Ascending aorta (tissue), 2 donors: ENCODE measurements at places on chromosomes 4 and X. TPM values are rescaled to one million over a fixed set of nuclear protein-coding genes. Genes with fewer than 3 reads are reported as not detected.

DNA sequence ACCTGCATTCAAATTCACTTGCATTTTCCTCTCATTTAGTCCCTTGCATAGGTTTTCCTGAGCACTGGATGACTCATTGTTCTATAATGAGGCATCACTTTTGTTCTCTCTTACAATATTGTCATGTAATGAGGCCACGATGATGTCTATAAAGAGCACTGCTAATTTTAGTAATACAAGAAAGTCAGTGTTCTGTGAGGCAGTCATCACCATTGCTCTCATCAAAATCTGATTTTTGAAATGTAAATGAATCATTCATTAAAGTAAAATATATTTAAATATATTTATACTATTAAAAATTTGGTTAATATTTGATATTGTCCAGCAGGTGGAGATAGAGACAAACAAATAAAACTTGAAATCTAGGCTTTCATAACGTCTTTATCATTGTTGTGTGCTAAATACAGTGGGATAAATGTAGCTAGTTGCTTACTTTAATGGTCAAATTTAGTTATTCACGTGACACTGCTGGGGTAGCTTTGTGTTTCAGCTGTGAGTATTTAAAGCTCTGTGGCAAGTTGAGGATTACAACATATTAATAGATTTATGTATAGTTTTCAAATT is 15.4 kb downstream of the HMGB2 start:
- no peak overlapping the region for H3K27ac ChIP-seq
- no peaks in the 10 kb centered on the region for H3K27me3 ChIP-seq

- H3K4me3 ChIP-seq: no peak overlapping the region
- H3K4me1 ChIP-seq: peaks cover 10% of the 10 kb centered on the region
- H3K27me3 ChIP-seq: no peaks in the 10 kb centered on the region
- no peak overlapping the region for H3K27ac ChIP-seq
- no peak for DNase-seq
These were observed 13.5 kb downstream of the HERC3 start for GRCh38 chr4:88605736-88606135.

DNA sequence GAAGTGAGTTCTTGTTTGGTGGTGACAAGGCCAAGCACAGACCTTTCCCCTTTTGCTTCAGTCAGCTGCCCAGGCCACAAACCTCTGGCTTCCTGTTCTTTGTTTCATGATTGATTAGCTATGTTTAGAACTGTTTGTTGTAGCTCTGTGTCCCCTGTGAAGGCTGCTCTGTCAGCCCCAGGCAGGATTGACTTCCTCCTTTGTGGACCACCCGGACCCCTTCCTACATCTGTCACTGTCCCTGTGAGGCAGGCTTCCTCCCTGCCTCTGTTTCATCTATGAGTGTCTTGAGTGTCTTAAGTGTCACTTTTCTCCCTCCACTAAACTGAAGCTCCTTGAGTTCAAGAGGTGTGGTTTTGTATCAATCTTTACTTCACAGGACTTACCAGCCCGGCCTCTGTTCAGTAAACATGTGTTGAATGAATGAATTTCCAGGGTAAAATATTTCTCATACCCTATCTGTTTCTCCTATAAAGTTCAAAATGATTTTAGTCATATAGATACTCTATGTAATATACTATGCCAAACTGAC is 83.5 kb downstream of the ZNF674 start:
- no peaks in the 10 kb centered on the region for H3K4me1 ChIP-seq
- no peaks in the 10 kb centered on the region for H3K27me3 ChIP-seq
- no peak overlapping the region for H3K27ac ChIP-seq
- no peaks in the 10 kb centered on the region for H3K36me3 ChIP-seq
- H3K4me3 ChIP-seq: no peak overlapping the region

- no peak overlapping the region for H3K27ac ChIP-seq
- no peaks in the 10 kb centered on the region for H3K27me3 ChIP-seq
- no peak for DNase-seq
These were observed 34.9 kb downstream of the ELF2 start for GRCh38 chr4:139142087-139142486.

DNA sequence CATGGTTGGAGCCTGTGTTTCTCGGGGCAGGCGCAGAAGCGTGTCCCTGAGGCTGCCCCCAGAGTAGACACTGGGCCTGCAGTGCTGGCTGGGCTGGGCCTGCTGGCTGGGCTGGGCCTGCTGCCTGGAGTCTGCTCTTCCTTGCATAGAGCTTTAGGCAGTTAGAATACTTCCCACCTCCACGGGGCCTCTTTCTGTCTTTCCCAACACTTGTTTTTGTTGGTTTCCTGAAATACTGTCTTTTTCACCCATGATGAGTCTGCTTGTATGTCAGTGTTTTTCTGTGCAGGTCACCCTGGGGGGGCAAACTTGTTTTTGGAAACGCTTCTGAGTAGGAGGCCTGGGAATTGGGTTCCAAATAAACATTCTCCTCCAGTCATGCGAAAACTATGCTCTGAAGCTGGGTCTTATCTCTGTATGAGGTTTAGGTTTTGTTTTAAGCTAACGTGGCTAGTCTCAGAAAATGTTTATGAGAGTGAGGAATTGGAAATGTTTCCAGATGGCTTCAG is 32.2 kb downstream of the TRMT44 start:
- H3K36me3 ChIP-seq: peaks cover 49% of the 10 kb centered on the region
- peaks cover 26% of the 10 kb centered on the region for H3K4me1 ChIP-seq
- no peaks in the 10 kb centered on the region for H3K27me3 ChIP-seq
- no peak overlapping the region for H3K4me3 ChIP-seq
- peak overlapping the region; percentile 77 for H3K27ac ChIP-seq

DNA sequence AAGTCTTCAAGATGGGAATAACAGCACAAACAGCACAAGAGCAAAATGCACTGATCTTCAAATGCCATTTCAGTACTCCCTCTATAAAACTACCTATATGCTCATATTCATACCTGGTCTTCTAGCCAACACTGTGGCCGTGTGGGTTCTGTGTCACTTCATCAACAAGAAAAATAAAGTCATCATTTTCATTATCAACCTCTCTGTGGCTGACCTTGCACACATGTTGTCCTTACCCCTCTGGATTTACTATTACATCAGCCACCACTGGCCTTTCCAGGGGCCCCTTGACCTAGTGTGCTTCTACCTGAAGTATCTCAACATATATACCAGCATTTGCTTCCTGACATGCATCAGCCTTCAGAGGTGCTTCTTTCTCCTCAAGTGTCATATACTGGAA is 59.6 kb upstream of the GPR174 start:
- no peak overlapping the region for H3K4me3 ChIP-seq
- no peak for DNase-seq
- no peaks in the 10 kb centered on the region for H3K4me1 ChIP-seq
- no peaks in the 10 kb centered on the region for H3K27me3 ChIP-seq

DNA sequence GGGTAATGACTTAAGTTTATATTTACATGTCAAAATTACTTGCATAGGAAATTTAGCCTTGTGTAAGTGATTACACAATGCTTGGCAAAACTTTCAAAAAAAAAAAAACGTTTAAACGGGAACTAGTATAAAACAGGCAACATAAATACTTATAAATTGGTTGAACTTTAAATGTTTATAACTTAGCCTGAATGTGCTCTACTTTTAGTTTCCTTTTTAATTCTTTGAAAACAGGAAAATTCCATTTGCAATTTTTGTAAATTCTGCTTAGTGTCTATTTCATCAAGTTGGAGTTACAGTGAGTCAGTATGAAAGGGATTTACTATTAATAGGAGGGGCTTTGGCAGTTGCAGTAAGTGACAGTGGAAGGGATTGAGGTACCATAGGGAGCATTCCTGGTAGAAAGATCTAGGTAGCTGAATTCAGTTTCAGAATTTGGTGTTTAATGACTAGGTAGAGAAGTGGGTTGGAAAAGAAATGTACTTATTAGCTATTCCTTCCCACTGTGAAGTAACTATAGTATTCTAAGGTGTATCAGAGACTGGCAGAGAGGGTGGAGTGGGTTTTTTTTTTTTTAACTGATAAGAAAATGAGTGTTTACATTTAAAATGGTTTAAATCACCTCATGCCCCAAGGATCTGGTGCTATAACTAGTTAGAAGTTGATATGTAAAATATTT is 2.8 kb downstream of the STAG2 start:
- H3K27me3 ChIP-seq: no peaks in the 10 kb centered on the region
- no peak for DNase-seq
- H3K4me3 ChIP-seq: peak overlapping the region; percentile 83
- H3K4me1 ChIP-seq: no peaks in the 10 kb centered on the region

DNA sequence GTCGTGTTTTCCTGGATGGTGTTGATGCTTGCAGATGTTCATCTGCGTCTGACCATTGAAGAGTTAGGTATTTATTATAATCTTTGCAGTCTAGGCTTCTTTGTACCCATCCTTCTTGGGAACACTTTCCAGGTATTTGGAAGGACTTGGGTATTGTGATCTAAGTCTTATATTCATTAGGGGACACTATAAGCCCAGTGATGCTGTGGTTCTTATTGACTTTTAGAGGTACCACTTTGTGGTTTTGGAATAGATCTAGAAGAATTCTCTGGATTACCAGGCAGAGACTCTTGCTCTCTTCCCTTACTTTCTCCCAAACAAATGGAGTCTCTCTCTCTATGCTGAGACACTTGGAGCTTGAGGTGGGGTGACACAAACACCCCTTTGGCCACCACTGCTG is 41.6 kb downstream of the AFM start:
- H3K4me3 ChIP-seq: no peak overlapping the region
- no peak overlapping the region for H3K27ac ChIP-seq
- no peak for DNase-seq
- H3K27me3 ChIP-seq: no peaks in the 10 kb centered on the region

- H3K4me1 ChIP-seq: peaks cover 26% of the 10 kb centered on the region
- no peak overlapping the region for H3K4me3 ChIP-seq
- peak overlapping the region; percentile 25 for H3K27ac ChIP-seq
- peak; percentile 70 for DNase-seq
- no peaks in the 10 kb centered on the region for H3K36me3 ChIP-seq
These were observed 165.0 kb downstream of the AMELX start for GRCh38 chrX:11458170-11458569.

GRCh38 chrX:39969099-39969818 is 128.5 kb downstream of the BCOR start:
- H3K4me1 ChIP-seq: no peaks in the 10 kb centered on the region
- no peak overlapping the region for H3K4me3 ChIP-seq
- no peak overlapping the region for H3K27ac ChIP-seq
- H3K27me3 ChIP-seq: no peaks in the 10 kb centered on the region
- DNase-seq: no peak
- no peaks in the 10 kb centered on the region for H3K36me3 ChIP-seq

- H3K27me3 ChIP-seq: no peaks in the 10 kb centered on the region
- no peak for DNase-seq
- H3K4me1 ChIP-seq: no peaks in the 10 kb centered on the region
- H3K27ac ChIP-seq: no peak overlapping the region
- no peak overlapping the region for H3K4me3 ChIP-seq
These were observed 1582.4 kb downstream of the PCDH18 start for GRCh38 chr4:135949931-135950330.

- no peaks in the 10 kb centered on the region for H3K36me3 ChIP-seq
- H3K27ac ChIP-seq: no peak overlapping the region
- DNase-seq: no peak
- H3K4me3 ChIP-seq: no peak overlapping the region
These were observed 171.4 kb downstream of the AASDH start for GRCh38 chr4:56215901-56216300.

DNA sequence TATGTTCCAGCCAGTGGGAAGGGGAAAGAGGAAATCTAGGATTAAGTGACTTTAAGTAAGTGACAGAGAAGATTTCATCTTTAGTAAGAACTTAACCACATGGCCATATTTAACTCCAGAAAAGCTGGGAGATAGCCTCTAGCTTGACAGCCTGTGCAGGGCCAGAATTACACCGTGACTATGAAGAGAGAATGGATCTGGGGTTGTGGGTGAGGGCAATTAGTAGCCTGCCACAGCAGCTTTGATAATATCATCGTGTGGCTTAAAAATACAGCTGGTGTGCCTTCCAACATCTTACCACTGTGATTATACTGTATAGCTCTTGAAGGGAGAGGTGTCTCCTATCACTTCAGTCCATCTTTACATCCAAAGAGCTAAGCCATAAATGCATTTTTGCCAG is 57.6 kb upstream of the TBC1D9 start:
- no peaks in the 10 kb centered on the region for H3K4me1 ChIP-seq
- H3K27me3 ChIP-seq: no peaks in the 10 kb centered on the region
- no peak for DNase-seq
- H3K36me3 ChIP-seq: no peaks in the 10 kb centered on the region
- no peak overlapping the region for H3K4me3 ChIP-seq

DNA sequence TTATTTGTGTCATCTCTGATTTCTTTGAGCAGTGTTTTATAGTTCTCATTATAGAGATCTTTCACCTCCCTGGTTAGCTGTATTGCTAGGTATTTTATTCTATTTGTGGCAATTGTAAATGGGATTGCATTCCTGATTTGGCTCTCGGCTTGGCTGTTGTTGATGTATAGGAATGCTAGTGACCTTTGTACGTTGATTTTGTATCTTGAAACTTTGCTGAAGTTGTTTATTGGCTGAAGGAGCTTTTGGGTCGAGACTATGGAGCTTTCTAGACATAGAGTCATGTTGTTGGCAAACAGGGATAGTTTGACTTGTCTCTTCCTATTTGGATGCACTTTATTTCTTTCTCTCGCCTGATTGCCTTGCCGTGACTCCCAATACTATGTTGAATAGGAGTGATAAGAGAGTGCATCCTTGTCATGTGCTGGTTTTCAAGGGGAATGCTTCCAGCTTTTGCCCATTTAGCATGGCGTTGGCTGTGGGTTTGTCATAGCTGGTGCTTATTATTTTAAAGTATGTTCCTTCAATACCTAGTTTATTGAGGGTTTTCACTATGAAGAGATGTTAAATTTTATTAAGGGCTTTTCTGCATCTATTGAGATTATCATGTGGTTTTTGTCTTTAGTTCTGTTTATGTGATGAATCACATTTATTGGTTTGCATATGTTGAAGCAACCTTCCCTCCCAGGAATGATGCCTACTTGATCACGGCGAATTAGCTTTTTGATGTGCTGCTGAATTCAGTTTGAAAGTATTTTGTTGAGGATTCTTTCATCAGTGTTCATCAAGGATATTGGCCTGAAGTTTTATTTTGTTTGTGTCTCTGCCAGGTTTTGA is 72.7 kb upstream of the BOD1L1 start:
- H3K36me3 ChIP-seq: no peaks in the 10 kb centered on the region
- DNase-seq: no peak
- H3K4me3 ChIP-seq: no peak overlapping the region
- no peak overlapping the region for H3K27ac ChIP-seq
- H3K4me1 ChIP-seq: no peaks in the 10 kb centered on the region

GRCh38 chrX:47248576-47248975 is 15.8 kb downstream of the USP11 start:
- H3K4me1 ChIP-seq: no peaks in the 10 kb centered on the region
- no peak overlapping the region for H3K4me3 ChIP-seq
- no peaks in the 10 kb centered on the region for H3K27me3 ChIP-seq
- H3K36me3 ChIP-seq: peaks cover 16% of the 10 kb centered on the region
- no peak overlapping the region for H3K27ac ChIP-seq
- DNase-seq: peak; percentile 60

GBA3 gene
- not detected for total RNA-seq

AKAP14 gene
- total RNA-seq: not detected

BGN gene
- total RNA-seq: 1,387 TPM

CLDN2 gene
- 0.43 TPM for total RNA-seq

ARMCX1 gene
- total RNA-seq: 9.2 TPM

NSUN7 gene
- total RNA-seq: 5.0 TPM

LRRC66 gene
- 8.5 TPM for total RNA-seq
